Activated naive CD4-positive, alpha-beta T cell (primary cell): ENCODE measurements at places on chromosomes 3 and 15.

- DNase-seq = no peak
These were observed 76.7 kb downstream of the FLNB start for GRCh38 chr3:58084788-58085543.

- DNase-seq = no peak
These were observed 6.7 kb downstream of the KBTBD13 start for GRCh38 chr15:65083262-65083701.

GRCh38 chr3:197590313-197590962, 34.7 kb upstream of the BDH1 start:
- DNase-seq = no peak

DNA sequence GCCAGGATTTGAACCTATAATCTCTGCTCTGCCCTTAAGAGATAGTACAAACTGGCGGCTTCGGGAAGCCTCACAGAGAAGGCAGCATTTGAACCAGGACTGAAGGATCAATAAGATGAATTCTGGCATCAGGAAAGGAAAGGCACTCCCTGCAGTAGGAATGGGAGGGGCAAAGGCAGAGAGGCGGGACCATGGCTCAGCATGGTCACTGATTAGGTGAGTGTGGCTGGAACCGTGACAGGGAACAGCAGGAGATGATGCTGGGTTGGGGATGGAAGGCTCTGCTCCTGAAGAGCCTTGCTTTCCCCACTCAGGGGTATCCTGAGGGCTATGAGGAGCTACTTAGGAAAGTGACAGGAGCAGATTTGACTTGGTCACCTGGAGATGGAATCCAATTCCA, 158.5 kb downstream of the FEZF2 start:
- DNase-seq = no peak

- DNase-seq = no peak
These were observed 56.1 kb downstream of the SLC12A8 start for GRCh38 chr3:125156456-125156855.

- no peak for DNase-seq
These were observed 48.4 kb upstream of the KY start for GRCh38 chr3:134699141-134699711.

DNA sequence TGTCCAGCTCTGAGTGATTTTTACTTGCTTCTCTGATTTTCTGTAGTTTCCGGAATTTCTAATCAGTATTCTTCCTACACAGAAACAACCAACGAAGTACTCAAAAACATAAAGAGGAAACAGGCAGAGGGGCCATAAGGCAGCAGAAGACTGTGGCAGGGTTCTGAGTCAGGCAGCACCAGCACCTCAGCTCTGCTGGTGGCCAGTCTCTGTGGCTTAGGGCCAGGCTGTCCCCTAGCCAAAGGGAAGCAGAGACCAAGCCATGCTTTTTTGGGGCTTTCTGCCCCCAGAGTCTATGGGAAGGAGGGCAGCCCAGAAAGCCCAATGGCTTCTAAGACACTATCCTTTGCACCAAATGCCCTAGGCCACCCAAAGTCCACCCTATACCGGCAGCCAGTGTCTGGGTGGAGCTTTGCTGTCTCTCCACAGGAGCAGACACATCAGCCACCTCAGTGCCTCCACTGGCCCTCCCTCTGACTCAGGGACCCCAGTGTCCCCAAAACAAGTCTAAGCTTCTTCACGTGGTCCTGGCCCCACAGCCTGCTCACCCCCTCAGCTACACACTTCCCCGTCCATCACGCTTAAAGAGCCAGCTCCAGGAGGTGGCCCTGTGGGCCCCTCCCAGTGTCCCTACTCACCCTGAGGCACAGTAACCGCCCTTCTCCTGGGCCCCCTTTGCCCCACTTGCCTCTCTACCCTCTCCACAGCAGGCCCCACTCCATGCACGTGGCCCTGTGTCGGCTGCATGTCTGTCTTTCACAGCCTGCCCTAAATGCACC, 46.2 kb downstream of the CCDC12 start:
- no peak for DNase-seq

DNA sequence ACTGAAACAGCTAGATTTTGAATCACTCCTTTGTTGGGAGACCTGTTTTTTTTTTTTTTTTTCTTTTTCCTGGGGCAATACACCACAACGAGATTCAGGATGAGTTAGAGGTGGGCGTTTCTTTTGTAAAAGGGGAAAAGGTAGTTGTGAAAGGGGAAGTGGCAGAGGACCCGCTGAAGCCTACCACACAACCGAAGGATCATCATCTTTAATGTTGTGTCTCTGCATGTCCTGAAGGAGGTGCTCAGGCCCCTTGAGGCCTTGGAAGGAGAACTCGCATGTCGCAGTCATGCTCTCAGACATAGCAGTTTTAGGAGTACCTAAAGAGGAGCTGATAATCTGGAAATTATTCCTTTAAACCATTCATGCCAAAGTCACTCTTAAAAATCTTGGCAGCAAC, 137.9 kb upstream of the LRIG1 start:
- no peak for DNase-seq

- DNase-seq = no peak
These were observed 39.2 kb upstream of the BCL2A1 start for GRCh38 chr15:80010131-80010673.

DNA sequence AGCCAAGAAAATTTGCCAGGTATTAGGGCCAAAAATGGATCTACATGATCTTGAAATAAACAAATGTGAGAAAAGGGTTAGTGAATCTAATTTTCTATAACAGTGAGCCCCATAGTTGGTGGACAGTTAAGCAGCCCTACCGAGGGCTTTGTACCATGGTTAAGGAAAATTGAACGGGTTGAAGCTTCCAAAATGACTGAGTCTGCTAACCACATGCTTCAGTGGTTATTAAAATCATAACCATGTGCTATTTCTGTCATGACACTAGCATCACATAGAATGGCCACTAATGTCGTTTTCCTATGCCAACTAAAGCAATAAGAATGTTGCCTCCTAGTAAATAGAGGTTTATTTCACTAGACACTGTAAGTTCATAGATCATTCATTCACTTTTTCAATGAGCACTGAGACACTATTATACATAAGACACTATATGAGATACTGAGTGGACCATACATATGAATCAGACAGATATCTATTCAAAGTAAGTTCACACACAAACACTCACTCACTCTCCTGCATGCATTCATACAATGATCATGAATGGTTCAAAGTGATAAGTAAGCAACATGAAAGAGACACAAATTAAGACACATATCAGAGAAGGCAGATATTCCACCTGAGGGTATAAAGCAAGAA, 4.3 kb downstream of the SST start:
- no peak for DNase-seq

DNA sequence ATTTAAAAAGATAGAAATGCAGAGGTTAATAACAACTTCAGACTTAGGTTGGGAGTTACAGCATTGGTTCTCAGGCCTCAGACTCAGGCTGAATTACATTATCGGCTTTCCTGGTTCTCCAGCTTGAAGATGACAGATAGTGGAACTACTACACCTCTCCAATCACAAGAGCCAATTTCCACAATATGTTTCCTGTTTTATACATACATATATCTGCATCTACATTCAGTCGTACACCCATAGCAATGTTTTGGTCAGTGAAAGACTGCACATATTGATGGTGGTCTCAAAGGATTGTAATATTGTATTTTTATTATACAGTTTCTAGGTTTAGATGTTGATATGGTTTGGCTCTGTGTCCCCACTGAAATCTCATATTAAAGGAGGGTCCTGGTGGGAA, 35.4 kb downstream of the AADACL2 start:
- no peak for DNase-seq

DNA sequence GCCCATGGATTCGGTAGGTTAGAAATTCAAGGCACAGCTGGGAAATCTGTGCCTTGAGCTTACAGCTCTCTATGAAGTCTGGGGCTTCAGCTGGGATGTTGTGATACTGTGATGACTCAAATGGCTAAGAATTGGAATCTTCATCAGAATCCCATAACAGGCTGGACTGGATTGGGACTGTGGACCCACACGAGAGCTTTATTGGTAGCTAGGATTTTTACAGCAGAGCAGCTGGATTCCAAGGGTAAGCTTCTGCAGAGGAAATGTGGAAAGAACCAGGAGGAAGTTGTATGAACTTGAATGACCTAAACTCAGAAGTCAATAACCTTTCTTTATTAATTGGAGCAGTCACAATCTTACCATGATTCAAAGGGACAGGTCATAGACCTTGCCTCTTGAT, 1187.1 kb downstream of the ROBO1 start:
- DNase-seq = no peak

DNA sequence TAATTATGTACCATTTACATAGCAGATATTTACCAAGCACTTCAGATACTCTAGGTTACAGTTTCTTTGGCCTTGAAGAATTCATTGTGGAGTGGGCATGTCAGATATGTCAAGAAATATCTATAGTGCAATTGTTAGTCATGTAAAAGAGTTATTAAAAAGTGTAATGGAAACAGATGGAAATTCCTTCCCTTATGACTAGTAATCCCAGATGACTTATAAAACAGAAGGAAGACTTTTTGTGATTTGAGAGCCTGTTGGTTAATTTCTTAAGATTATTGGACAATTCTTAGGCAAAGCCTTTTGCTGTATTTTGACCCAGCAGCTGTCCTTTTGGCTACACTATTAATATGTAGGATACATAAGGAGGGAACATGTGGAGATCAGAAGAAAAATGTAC, 708.9 kb upstream of the NECTIN3 start:
- DNase-seq = no peak

DNA sequence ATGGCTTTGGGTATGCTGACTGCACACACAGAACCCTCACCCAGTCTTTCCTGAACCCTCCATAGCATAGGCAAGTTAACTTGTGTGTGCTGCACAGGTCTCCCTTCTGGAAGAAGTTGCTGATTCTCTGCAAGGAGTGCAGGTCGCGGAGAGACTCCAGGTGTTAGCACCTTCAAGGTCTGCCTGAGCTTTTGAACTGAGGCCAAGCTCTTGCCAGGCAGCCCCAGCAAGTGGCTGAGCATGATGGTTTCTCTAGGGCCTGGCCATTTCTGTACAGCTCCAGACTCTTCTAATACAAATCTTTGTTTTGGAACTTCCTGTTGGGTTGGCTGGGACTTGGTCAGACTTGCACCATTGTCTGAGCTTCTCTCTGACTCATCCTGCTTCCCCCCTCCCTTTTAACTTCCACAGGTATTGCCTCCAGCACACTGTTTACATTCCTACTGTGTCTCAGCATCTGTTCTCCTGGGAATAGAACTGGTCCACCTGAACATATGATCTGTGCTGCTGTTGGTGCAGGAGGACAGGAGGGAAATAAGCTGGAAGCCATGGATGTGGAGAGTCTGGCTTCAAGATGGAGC, 53.3 kb downstream of the KY start:
- no peak for DNase-seq

DNA sequence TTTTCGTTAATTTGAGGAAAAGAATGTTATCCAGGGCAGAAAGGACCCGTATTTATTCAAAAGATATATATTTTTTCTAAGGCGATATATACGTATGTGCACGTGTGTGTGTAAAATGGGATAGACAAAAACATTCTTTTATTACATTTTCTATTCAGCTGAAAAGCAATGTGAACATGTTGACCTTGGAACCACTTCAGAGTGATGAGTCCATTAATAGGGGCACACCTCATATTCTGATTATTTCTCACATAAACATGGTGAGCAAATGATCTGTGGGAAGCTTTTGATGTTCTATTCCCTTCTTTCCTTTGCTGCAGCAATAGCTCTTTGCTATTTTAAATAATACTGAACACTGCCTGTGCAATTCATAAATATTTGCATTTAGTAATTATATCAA, 87.6 kb downstream of the SYNPR start:
- DNase-seq = no peak

DNA sequence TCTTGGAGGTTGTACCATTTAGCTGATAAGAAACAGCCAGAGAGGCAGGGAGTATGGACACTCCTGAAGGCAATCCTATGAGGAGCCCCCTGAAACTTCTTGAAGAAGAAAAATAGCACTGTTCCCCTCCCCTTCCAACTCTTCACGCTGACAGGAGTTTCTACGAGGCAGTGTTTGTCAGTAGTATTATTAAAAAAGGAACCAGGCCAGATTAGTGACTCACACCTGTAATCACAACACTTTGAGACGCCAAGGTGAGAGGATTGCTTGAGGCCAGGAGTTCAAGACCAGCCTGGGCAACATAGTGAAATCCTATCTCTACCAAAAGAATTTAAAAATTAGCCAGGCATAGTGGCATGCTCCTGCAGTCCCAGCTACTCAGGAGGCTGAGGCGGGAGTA, 38.7 kb downstream of the WWTR1 start:
- DNase-seq = no peak

DNA sequence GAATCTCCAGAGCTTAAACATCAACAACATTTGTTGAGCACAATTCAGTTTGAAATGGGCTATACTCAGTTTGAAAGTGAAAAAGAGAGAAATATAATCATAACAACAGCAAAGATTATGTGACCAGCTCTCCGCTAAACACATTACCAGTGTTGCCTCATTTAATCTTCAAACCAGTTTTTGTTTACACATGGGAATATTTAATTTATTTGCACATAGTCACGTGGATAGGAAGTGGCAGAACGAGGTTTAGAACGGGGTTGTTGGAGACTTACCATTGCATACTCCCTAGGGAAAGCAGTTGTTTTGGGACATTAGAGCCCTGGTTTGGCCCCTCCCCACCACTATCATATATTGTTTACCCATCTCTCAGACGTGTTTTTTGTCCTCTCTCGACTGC, 77.2 kb downstream of the IL1RAP start:
- no peak for DNase-seq

DNA sequence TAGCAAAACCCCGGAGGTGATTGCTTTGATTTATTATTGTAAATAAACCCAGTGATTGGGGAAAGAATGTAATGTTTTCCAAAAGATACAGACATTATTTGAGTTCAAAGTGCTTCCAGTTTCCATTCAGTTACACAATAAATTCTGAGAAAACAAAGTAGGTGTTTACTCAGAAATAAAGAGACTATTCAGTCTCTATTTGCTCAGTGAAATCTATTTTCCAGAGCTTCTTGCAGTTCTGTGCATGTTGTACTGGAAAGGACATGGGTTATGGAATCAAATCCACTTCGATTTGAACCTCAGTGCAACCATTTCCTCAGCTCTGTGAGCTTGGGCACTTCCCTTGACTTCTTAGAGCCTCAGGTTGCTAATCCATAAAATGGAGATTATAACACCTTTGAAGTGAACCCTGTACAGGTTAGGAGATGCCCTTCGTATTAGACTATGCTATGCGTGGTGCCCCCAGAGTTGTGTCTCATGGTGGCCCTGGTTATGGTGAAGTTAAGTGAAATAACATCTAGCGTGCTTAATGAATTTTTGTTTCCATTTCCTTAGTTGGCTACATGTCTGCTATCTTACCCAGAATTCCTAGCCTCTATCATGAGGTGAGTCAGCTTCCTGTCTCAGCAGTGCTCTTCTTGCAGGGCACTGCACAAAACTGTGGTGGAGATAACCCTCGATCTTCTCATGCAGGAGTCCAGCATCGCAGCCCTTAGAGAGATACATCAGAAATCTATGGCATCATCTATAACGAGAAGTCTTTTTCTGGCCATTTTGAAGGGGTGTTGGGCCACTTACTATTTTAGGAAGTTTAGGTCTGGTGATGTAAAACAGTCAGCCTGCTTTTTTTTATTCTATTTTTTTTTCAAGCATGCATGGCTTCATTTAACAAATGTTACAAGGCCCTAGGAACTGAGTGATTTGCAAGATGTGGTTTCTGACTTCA, 97.7 kb downstream of the RPL39L start:
- no peak for DNase-seq

- no peak for DNase-seq
These were observed 123.9 kb downstream of the DNAJB8 start for GRCh38 chr3:128342701-128343180.
